ENCODE measurements at places on chromosomes 4 and X. TPM values are rescaled to one million over a fixed set of nuclear protein-coding genes. Genes with fewer than 3 reads are reported as not detected.

DNA sequence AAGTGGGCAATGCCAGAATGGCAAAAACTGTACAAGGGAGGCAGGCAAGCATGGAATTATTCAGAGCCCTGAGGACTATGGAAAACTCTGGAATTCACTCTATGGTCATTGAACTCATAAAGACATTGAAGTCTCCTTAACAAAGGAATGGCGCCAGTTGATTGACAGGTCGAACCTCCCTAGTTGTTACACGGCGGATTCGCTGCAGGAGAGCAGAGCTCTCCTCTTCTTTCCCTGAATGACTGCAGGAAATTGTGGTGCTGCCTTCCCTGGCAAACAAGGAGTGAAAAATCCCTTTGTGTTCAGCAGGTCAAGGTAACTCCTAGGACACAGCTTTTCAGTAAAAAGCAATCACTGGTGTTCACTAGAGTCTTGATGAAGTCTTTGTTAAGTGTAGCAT lies 732.8 kb upstream of the FRG1 start:
- no peaks in the 10 kb centered on the region for H3K4me1 ChIP-seq
- no peak for DNase-seq
- H3K4me3 ChIP-seq = no peak overlapping the region
- no peak overlapping the region for H3K27ac ChIP-seq
- H3K27me3 ChIP-seq = peaks cover 2% of the 10 kb centered on the region

GRCh38 chr4:154677300-154677699 lies 64.8 kb upstream of the FGG start:
- no peak overlapping the region for H3K4me3 ChIP-seq
- no peaks in the 10 kb centered on the region for H3K36me3 ChIP-seq
- H3K27me3 ChIP-seq = peaks cover 9% of the 10 kb centered on the region
- H3K4me1 ChIP-seq = no peaks in the 10 kb centered on the region

GRCh38 chrX:79266702-79267101 lies 100.4 kb downstream of the ITM2A start:
- DNase-seq = no peak
- H3K27ac ChIP-seq = no peak overlapping the region
- no peaks in the 10 kb centered on the region for H3K27me3 ChIP-seq
- no peaks in the 10 kb centered on the region for H3K36me3 ChIP-seq
- H3K4me3 ChIP-seq = no peak overlapping the region

DNA sequence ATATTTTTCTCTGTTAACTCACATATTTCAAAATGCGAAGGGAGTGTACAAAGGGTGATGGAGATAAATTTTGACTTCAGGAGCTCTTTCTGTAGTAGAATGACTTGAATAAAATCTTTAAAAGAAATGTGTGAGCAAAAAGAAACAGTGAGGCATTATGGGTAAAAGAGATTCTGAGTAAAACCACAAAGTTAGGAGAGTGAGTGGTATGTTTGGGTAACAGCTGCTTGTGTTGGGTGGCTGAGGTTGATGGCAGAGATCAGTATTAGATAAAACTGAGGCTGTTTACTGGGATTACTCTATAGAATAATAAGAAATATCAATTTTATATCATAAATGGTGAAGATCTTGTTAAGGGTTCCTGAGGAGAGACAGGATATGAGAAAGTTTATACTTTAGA lies 434.2 kb upstream of the AMOT start:
- no peaks in the 10 kb centered on the region for H3K27me3 ChIP-seq
- H3K27ac ChIP-seq = no peak overlapping the region
- no peak overlapping the region for H3K4me3 ChIP-seq
- H3K4me1 ChIP-seq = no peaks in the 10 kb centered on the region
- H3K36me3 ChIP-seq = no peaks in the 10 kb centered on the region

DNA sequence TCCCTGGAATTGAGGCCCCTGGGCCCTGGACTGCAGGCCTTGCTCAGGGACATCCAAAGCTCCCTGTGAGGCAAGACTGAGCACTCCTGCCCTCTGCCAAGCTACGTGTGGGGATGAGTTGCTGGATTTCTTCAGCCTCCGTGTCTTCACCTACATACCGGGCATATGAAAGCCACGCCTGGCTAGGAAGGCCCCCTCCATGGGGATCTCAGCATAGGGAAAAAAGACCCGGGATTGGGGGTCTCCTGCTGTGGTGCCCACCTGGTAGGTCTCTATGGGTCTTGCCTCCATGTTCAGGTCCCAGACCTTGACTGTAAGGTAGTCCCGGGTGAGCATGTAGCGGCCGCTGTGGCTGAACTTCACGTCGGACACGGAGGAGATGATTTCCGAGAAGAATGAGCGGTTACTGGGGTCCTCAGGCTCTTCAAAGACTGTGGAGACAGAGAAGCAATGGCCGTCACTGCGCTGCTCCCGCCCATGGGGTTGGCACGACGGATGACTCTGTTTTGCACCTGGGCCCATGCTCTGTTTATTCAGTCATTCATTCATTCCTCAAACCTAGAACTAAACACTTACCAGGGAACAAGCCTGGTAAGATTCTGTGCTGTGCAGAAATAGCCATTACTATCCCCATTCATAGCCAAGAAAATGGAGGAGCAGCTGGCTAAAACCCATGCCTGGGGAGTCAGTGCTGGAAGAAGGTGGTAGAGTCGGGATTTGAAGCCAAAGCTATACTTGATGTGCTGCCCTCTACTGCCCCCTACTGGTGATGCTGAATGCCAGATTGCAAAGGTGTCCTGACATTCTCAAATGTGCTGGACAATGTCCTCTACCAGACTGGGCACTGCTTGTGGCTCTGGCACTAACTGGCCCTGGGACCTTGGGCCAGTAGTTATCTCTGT lies 63.9 kb downstream of the WFS1 start:
- H3K4me1 ChIP-seq = no peaks in the 10 kb centered on the region
- H3K36me3 ChIP-seq = no peaks in the 10 kb centered on the region
- peaks cover 31% of the 10 kb centered on the region for H3K27me3 ChIP-seq

- no peaks in the 10 kb centered on the region for H3K27me3 ChIP-seq
- H3K36me3 ChIP-seq = peaks cover 7% of the 10 kb centered on the region
- no peak for DNase-seq
- no peak overlapping the region for H3K4me3 ChIP-seq
- H3K27ac ChIP-seq = no peak overlapping the region
These were observed 13.3 kb upstream of the UBA1 start for GRCh38 chrX:47180346-47180745.

GRCh38 chrX:46589977-46590723 lies 16.6 kb downstream of the CHST7 start:
- DNase-seq = no peak
- no peaks in the 10 kb centered on the region for H3K27me3 ChIP-seq
- peaks cover 3% of the 10 kb centered on the region for H3K36me3 ChIP-seq
- peaks cover 9% of the 10 kb centered on the region for H3K4me1 ChIP-seq

DNA sequence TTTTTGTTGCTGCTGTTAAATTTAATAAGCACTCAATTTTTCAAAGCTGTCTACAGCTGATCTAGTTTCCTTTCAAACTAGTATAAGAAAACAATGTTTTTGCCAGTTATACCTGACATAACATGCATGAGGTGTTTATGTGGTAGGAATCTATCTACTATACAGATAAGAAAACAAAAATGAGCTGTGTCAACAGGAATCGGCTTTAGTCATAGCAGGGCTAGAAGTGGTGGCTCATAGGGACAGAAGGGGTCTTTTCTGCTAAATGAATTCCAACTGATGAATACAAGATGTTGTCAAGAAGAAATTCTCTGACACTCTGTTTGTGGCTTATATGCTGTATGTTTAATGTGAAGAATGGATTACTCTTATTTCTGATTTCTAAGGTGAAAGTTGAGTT lies 55.7 kb upstream of the CLNK start:
- H3K27me3 ChIP-seq = no peaks in the 10 kb centered on the region
- H3K36me3 ChIP-seq = no peaks in the 10 kb centered on the region
- no peaks in the 10 kb centered on the region for H3K4me1 ChIP-seq
- no peak overlapping the region for H3K27ac ChIP-seq
- no peak for DNase-seq

Gene SSX2
- not detected for total RNA-seq

Gene ASB12
- not detected for total RNA-seq

Gene MAP7D2
- total RNA-seq = 2.8 TPM

Gene GYG2
- 19.7 TPM for total RNA-seq
